ENCODE measurements at places on chromosomes 6 and 20. TPM values are rescaled to one million over a fixed set of nuclear protein-coding genes. Genes with fewer than 3 reads are reported as not detected.

Gene TP53TG5
- total RNA-seq: not detected

Gene PAK5
- not detected for total RNA-seq

Gene LRRC73
- not detected for total RNA-seq

Gene ID4
- total RNA-seq: 0.20 TPM

Gene ZC2HC1B
- total RNA-seq: not detected

Data from mammary microvascular endothelial cell (primary cell).